Stimulated activated CD8-positive, alpha-beta memory T cell treated with anti-CD3 and anti-CD28 coated beads, Interleukin-4, amount 100 ng/mL, for 48 hours (primary cell): ENCODE measurements at places on chromosomes 1 and 21.

GRCh38 chr1:4595341-4596225, 58.8 kb upstream of the AJAP1 start:
- no peak for DNase-seq

DNA sequence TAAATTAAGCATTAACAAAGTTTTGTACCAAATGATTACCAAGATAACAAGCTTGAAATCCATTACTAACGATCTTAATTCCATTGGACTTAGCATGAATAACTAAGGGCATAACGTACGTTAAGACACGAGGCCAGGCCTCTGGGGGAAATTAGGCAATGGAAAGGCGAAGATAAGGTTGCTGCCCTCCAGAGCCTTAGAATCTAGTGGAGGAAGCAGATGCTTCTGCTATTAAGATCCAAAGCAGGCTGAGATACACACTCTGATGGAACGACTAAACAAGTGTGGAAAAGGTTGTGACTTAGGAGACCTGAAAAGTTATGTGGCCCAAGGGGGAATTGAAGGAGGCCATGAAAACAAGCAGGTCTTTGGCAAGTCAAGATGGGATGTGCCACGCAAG, 6.0 kb downstream of the AKNAD1 start:
- DNase-seq, result no peak

GRCh38 chr1:17093822-17094393, 25.3 kb downstream of the PADI2 start:
- no peak for DNase-seq

GRCh38 chr1:183289051-183289496, 103.0 kb downstream of the LAMC2 start:
- no peak for DNase-seq

- no peak for DNase-seq
These were observed 11.6 kb upstream of the MAPKAPK2 start for GRCh38 chr1:206672844-206673758.

DNA sequence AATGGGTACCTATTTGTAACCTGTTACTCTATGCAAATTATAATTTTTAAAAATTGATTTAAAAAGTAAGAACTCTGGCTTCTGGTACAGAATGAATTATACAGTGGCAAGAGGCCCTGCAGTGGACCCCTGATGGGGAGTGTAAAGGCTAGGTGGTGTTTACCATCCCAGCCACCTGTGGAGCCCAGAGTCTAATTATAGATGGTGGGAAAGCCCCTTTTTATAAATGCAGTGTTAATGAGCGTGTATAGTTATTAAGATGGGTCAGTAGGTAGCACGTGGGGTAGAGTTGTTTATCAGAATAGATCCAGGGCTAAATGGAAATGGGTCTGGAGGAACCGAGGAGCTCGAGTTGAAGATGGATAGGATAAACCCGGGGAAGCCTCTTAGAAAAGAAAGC, 13.9 kb upstream of the PRELP start:
- no peak for DNase-seq

DNA sequence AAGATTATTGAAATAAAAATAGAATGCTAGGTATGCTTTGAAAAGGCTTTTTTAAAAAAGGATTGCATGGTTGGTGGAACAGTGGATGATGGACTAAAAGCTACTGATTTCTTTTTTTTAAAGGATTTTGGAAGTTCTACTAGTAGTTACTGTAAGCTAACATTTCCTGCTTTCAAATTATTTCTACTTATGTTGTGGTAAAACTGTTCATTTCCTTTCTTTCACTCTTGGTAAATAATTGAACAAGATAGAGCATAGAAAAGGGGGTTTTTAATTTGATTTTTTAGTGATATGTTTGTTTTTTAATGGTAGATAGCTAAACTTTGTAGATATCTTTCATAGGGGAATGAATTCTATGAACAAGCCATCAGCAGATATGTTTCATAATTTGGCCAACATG, 104.4 kb downstream of the OLFML2B start:
- no peak for DNase-seq

DNA sequence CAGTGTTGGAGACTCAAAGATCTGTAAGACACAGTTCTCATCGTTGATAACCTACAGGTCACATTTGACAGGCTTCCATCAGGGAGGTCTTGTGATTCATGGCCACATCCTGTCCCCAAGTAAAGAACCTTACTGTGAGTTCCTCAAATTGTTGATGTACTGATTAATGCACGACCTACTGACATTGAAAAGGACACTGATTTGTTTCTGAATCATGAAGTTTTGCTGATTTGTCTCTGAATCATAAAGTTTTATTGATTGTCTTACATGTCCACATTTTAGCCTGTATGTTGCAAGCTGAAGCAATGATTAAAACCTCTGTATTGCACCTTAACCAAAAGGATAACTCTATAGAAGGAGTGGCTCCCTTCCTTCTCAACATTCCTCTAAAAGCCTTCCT, 476.3 kb upstream of the RUNX1 start:
- no peak for DNase-seq

DNA sequence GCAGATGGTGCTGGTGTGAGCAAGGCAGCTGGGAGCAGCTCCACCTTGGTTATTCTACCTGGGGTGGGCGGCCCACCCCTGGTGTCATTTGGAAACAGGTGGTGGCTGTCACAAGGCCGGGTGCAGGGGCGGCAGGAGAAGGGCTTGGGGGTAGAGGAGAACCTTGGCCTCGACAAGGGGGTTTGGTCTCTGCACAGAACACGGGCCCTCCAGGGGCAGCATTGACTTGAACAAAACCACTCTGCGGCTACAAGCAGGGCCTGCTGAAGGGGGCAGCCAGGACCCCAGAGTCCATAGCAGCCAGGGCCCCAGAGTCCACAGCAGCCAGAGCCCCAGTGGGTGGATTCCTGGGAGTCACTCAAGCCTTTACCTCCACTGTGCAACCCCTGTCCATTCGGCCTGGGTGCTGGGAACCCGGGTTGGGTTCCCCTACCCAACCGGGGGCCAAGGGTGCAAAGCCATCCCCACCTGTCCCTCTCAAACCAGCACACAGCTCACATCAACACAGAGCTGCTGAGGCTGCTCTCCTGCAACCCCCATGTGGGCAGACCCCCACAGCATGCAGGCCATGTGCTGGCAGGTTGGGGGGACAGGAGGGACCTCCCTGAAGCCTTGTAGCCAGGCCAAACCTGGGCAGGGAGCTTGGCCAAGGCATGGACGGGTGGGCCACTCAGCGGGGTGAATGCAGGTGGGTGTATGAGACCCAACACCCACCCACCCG, 7.7 kb downstream of the TRIM11 start:
- DNase-seq, result no peak

- no peak for DNase-seq
These were observed 156.0 kb downstream of the NFIA start for GRCh38 chr1:61238359-61238665.

DNA sequence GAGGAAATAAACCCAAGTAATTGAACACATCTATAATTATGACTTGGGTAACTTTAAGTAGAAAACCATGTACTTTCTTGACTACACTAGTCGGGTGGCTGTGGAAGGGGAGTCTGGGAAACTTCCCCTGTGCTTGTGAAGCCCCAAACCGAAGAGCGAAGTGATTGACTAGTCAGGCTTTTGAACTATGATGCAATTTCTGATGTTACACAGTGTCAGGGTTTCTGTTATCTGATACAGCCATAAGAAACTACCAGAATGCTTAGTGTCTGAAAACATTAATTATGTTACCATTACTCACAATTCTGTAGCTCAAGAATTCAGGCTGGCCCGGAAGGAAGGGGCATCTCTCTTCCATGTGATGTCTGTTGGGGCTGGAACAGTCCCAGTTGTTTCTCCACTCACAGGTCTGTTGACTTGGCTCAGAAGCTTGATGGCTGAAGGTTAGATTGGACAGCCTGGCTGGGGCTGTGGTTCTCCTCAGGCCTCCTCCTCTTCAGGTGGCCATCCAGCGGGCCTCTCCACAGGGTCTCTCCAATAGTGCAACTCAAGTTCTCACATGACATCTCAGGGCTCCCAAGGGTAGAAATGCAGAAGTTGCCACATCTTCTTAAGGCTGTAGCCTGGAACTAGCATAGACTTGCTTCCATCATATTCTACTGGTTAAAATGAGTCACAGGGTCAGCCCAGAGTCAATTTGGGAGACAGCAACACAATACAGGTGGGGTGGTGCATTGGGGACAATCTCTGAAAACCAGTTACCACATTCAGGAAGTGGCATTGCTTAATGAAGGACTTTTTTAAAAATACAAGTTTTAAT, 8.3 kb upstream of the C8B start:
- DNase-seq, result no peak

DNA sequence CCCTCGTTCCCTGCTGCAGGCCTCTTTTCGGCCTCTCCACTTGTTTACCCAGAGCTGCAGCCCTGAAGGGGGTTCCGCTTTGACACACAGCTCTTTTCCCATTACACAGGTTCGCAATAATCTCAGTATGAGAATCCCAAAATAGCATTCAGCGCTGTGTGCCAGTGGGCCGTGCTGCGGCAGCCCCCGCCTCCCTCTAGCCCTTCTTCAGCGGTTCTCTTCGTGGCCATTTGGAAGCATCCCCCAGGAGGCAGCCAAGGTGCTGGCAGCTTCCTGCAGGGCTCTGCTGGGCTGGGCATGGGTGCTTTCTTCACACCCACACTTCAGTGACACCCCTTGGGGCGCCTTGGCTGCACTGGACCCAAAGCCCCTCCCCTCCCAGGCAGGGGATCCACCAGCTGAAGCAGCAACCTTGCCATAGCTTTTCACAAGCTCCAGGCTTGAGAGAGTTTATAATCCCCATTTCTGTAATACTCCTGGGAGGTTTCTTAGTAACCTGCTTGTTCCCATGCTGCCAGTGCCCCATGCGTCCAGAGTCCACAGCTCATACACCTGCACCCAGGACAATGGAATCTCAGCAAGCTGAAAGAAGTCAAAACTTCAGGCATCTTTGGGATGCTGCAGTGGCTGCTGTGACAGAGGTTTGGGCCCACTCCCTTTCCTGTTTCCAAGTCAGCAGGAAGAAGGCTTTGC, 8.1 kb downstream of the NCF2 start:
- no peak for DNase-seq

DNA sequence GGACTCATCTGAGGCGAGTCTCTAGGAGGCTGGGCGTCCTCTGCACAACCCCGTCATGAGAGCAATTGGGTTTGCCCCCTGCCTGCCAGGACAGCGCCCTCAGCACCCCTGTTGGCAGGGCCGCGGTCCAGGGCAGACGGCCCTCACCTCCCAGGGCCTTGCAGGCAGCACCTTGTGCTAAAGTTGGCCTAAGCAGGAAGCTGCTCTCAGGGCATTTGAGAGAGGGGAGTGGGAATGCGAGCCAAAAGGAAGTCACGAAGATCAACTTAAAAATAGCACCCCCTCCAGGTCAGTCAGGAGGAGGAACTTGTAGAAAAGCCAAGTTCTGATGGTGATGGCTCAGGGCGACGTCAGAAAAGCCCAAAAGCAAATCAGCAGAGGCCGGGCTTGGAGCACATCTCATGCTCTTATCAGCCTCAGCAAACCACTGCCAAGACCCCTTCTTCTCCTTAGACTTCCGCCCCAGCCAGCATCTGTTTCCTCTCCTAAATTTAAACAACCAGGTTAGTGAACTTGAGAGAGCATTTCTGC, 12.6 kb upstream of the ADORA3 start:
- DNase-seq, result peak; percentile 58

GRCh38 chr1:116513956-116514355, 56.9 kb downstream of the CD58 start:
- DNase-seq, result no peak

DNA sequence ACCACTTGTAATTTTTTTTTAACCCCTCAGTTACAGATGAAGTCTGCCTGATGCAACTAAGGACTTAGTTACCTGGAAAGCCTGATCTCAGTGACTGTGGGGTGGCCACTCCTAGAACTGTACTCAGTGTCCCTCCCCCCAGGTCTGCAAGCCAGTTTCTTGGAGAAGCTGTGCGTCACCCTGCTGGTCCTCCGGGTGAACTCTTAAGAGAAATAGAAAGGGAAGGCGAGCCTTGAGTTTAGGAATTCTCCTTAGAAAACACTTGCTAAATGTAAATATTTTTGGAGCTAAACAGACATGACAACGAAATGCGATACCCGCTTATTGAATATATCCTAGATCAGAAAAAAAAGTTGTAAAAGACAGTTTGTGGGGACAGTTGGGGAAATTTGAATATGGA, 730 bp downstream of the SLC16A4 start:
- DNase-seq, result no peak

DNA sequence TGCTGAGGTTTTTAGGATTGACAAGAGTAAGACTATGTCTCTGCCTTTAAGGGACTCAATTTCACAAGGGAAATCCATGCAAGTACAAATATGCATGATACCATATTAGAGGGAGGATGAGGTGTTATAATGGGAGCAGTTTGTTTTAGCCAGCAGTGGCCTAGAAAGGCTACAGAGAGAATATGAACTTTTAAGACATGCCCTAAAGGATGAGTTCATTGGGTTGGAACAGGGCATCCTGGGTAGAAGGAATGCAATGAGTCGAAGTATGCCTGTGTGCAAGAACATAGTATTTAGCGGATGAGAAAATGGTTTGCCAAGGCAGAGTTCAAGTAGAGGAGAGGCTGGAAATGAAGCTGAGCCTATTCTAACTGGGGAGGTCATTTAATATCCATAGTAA, 32.6 kb upstream of the LEPR start:
- DNase-seq, result no peak

GRCh38 chr1:93574991-93575390, 106.6 kb downstream of the BCAR3 start:
- no peak for DNase-seq

- peak; percentile 37 for DNase-seq
These were observed 53.5 kb upstream of the BACH1 start for GRCh38 chr21:29245104-29245643.

GRCh38 chr1:51070011-51070410, 32.0 kb upstream of the C1orf185 start:
- no peak for DNase-seq

- DNase-seq, result no peak
These were observed 609.6 kb downstream of the PTPRU start for GRCh38 chr1:29845910-29846309.

- no peak for DNase-seq
These were observed 74.5 kb downstream of the NFIA start for GRCh38 chr1:61156576-61157467.

DNA sequence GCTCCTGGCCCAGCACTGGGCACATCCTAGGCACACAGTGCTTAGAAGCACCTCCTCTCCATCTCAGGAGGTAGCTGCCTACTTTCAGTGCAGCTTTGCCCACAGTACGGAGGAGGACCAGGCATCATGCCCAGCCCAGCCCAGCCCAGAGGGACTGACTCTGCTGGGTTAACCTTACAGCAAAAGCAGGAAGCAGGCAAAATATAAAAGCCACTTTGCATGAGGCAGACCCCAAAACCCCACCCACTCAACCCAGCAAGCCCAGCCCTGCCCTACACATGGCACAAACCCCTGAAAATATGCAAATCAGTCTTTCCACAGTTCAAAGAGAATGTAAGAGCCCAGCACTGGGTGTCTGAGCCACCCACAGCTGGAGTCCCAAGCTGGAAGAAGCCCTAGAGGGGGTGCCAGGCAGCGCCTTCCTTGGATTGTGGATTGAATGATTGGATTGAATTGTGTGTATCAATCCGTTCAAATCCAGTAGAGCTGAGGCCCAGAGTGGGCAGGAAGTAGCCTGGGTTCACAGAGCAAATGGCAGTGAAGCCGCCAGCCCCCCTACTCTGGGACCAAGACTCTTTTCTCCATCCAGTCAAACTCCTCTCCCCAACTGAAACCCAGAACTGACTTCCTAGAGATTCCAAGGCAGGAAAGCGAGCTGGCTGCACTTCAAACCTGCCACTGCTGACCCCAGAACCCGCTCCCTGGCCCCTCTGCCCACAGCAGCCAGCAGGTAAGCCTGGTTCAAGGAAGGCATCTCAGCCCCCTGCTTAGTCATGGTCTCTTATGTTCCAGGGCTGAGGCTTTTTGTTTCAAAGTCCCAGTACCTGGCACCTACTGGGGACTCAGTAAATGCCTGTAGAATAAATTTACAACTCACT, 117.7 kb downstream of the LACTBL1 start:
- no peak for DNase-seq
